Activated CD4-positive, alpha-beta T cell treated with anti-CD3 and anti-CD28 coated beads, Interleukin-2, amount 50 U/mL, for 48 hours (primary cell): ENCODE measurements at places on chromosomes 1 and 21.

DNA sequence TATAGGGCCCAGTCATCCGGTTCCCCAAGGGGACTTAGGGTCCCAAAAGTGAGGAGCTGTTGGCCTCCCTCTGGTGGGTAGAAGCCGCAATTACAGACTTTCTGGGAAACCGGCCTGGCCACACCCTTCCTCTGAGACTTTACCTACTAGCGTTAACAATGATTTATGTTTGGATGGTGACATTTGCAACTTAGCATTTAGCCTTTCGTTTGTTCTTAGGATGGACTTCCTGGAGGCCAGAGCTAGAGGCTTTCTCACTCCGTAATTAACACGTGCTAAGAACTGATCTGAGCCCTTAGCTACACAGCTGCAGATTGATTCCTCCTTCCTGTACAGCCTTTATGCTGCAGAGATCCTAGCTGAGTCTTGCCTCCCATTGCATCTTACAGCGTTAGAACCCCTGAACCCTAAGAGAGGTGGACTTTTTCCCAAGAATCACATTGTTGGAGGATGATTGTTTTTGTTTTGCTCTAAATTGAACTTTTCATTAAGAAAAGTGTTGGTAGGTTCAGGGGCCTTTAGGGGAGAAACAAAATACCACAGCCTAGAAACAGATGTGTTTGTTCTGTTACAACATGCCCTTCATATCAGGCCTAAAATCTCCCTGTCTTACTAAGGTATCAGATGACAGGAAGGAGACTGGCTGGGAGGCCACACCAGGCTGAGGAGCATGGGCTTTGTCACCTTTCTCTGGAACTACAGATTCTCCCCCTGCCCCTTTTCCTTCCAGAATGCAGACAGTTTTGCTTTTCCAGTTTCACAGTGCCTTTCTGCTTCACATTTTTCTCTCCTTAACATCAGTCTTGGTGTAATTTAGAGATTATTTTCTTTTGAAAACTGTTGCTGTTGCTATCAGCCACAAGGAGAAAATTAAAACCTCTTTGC lies 1.9 kb downstream of the S100A11 start:
- DNase-seq = peak; percentile 79

DNA sequence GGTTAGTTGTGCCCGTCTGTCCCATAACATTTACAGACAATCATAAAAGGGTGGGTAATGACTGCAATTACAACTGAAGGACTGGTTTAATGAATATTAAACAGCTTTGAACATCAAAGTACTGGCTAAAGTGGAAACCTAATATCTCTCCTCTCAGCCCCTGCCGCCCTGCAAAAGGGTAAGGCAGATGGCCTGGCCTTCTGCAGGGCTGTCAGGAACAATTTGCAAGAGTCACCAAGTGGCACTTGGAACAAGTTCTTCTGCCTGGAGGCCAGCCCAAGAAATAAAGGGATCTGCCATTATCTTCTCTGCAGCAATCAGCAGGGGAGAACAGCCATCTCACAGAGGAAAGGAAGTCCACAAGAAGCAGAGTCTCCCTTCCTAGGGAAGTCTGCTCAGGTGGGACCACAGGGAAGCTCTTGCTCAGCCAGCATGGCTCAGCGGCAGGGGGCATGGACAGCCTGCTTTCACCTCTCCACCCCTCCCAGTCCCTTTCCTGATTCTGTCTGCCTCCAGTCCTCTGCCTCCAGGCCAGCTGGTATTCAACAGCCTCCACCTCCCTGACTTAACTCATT lies 96.1 kb downstream of the TRABD2B start:
- DNase-seq = no peak

GRCh38 chr1:212500983-212501382 lies 68.3 kb downstream of the NENF start:
- DNase-seq = no peak

DNA sequence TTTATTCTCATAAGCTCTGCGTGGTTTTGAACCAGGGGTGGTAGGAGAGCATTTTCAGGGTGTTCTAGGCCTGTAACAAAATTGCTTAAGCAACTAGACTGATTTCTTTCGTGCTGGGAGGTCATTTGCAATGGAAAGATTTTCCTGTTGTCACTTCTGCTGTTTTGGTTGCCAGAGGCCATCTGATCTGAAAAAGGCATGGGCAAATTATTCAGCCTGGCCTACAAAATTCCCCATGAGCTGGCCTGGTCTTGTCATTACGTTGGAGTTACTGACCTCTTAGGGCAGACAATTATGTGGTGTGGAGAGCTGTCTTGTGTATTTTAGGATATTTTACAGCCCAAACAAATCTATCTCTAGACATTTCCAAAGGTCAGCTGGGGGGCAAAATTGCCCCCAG lies 444.4 kb upstream of the DAB1 start:
- no peak for DNase-seq

GRCh38 chr21:26557106-26557505 lies 16.0 kb downstream of the CYYR1 start:
- DNase-seq = no peak

DNA sequence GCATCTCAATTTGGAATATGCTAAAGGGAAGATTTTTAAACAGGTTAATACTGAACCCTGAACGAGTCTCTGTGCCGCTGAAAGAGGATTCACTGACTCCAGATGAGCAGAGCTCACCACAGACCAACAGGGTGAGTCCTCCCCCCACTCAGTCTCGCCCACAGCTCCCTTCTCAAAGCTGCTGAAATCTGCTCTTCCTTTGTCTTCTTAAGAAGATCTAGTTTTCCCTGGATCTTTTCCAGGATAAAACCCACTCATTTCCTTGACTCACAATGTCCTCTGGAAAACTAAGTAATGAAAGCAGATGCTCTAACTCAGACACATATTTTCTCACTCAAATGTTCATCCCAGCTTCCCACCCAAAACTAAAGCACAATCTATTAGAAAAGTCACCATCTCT lies 447.0 kb upstream of the PKN2 start:
- DNase-seq = no peak
